ENCODE measurements at places on chromosomes 12 and 14.

- DNase-seq = no peak
- peaks cover 2% of the 10 kb centered on the region for H3K36me3 ChIP-seq
- H3K27me3 ChIP-seq = peaks cover 3% of the 10 kb centered on the region
- peaks cover 3% of the 10 kb centered on the region for H3K4me1 ChIP-seq
- H3K4me3 ChIP-seq = no peak overlapping the region
- no peak overlapping the region for H3K27ac ChIP-seq
These were observed 7.7 kb downstream of the FOS start for GRCh38 chr14:75286313-75286712.

GRCh38 chr12:95506707-95507523 lies 33.0 kb downstream of the METAP2 start:
- H3K27ac ChIP-seq = no peak overlapping the region
- H3K27me3 ChIP-seq = no peaks in the 10 kb centered on the region
- H3K4me1 ChIP-seq = peaks cover 2% of the 10 kb centered on the region
- H3K36me3 ChIP-seq = peaks cover 50% of the 10 kb centered on the region
- H3K4me3 ChIP-seq = no peak overlapping the region

DNA sequence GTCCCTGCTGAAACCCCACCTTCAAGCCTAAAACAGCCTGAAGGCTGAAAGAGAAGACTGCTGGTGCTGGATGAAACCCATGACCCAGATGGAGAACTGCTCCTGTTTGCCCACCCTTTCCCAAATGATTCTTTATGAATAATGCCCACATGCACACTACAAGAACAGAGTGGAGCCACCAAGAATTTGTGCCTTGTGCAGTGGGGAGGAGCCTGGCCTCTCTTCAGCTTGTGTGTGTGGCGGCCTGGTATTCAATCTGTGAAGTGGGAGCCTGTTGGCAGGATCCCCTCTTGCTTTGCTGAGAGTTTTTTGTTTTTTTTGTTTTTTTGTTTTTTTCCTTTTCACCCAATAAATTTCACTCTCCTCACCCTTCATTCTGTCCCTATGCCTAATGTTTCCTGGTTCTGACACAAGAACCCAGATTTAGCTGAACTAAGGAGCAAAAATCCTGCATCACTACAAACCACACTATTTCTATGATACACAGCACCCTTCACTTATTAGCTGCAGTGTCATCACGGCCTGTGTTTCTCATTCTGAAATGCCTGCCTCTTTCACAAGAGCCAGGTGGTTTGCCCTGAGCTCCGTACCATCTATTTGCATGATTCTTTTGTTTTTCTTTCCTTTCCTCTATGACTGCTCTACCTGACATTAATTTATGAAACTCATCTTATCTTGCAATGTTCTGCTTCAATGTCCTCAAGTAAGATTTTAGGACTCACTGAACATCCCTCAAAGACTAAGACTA lies 585.5 kb upstream of the ATXN7L3B start:
- no peak overlapping the region for H3K27ac ChIP-seq
- no peak overlapping the region for H3K4me3 ChIP-seq
- no peak for DNase-seq

GRCh38 chr14:104355101-104356019 lies 217.0 kb downstream of the KIF26A start:
- no peak overlapping the region for H3K27ac ChIP-seq
- no peaks in the 10 kb centered on the region for H3K27me3 ChIP-seq
- no peaks in the 10 kb centered on the region for H3K4me1 ChIP-seq
- no peak for DNase-seq
- H3K4me3 ChIP-seq = no peak overlapping the region

DNA sequence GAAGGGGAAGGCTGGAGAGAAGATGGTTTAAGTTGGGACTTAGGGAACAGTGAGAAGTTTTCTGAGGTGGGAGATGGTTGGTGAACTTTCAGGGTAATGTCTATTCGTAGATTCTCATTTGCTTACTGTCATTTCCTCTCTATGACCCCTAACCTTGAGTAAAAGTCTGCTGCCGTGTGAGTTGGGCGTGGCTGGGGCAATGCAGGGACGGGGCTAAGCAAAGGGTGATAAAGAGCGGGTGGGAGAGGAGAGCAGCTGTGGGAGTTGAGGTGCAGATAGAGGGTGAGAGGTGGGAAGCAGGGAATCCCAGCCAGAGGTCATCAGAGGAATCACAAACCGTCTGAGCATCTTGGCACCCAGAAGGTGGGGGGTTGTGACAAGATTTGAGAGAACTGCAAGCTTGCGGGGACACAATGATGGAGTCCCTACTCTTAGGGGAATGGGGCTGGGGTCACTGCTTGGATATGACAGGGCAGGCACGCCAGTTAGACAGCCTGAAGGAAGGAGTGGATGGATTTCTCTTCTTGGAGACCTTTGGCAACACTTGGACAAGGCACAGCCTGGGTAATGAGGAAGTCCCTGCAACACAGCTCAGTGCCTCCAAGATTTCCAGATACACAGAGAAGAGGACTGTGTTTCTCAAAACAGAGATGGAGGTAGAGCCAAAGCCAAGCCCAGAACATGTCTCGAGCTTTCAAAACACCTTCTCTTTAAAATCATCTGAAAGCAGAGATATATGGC lies 45.9 kb upstream of the CTDSP2 start:
- no peaks in the 10 kb centered on the region for H3K36me3 ChIP-seq
- H3K4me3 ChIP-seq = no peak overlapping the region
- no peaks in the 10 kb centered on the region for H3K27me3 ChIP-seq

DNA sequence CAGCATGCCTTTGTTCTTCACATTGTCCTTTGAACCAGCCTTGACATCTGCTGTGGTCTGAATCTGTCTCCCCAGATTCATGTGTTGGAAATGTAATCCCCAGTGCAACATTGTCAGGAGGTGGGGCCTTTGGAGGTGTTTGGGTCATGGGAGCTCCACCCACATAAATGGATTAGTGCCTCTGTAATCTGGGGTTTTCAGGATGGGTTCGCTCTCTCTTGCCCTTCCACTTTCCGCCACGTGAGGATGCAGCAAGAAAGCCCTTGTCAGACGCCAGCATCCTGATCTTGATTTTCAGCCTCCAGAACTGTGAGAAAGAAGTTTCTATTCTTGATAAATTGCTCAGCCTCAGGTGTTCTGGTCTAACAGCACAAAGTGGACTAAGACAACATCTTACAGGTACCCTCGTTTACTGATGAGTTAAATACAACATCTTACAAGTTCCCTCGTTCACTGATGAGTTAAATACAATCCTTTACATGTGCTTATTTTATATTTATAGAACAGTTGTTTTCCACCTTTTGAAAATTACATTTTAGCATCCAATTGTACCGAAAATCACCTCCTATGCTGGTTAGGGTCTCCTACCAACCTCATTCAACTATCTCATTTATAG lies 54.4 kb upstream of the RIMBP2 start:
- DNase-seq = no peak
- H3K4me1 ChIP-seq = no peaks in the 10 kb centered on the region
- no peaks in the 10 kb centered on the region for H3K36me3 ChIP-seq
- H3K27ac ChIP-seq = no peak overlapping the region

- DNase-seq = no peak
- H3K36me3 ChIP-seq = no peaks in the 10 kb centered on the region
- no peak overlapping the region for H3K27ac ChIP-seq
- no peaks in the 10 kb centered on the region for H3K4me1 ChIP-seq
- no peaks in the 10 kb centered on the region for H3K27me3 ChIP-seq
These were observed 255.9 kb downstream of the SEC23A start for GRCh38 chr14:38847161-38847560.

DNA sequence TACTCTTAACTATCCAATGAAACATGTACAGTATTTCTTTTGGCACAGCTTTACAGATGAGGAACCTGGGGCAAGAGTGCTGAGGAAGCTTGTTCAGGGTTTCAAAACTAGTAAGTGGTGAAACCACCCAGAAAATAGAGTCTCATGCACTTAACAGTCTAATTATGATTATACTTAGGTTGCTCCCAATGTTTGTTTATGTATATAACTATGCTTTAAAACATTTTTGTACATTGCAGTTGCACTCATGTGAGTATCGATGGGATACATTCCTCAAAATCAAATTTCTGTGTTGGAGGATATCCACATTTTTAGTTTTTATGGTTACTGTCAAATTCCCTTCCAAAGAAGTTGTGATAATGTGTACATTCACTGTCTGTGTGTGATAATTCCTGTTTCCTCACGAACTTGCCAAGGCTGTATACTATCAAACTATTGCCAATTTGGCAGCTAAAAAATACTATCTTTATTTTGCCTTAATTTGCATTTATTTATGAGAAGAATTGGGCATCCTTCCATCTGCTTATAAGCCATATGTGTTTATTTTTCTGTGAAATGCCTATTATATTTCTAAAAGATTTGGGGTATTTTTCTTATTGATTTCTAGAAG lies 143.9 kb upstream of the SSTR1 start:
- H3K36me3 ChIP-seq = no peaks in the 10 kb centered on the region
- H3K4me3 ChIP-seq = no peak overlapping the region
- no peaks in the 10 kb centered on the region for H3K4me1 ChIP-seq
- DNase-seq = no peak

- DNase-seq = no peak
- no peaks in the 10 kb centered on the region for H3K27me3 ChIP-seq
- no peaks in the 10 kb centered on the region for H3K36me3 ChIP-seq
- H3K4me1 ChIP-seq = no peaks in the 10 kb centered on the region
- H3K27ac ChIP-seq = no peak overlapping the region
These were observed 28.9 kb downstream of the PNN start for GRCh38 chr14:39203659-39204606.

GRCh38 chr12:25404955-25405354 lies 148.1 kb downstream of the LMNTD1 start:
- DNase-seq = no peak
- no peak overlapping the region for H3K4me3 ChIP-seq
- H3K4me1 ChIP-seq = no peaks in the 10 kb centered on the region
- no peaks in the 10 kb centered on the region for H3K36me3 ChIP-seq

GRCh38 chr12:3010214-3010930 lies 51.2 kb downstream of the TEAD4 start:
- H3K27ac ChIP-seq = no peak overlapping the region
- peaks cover 3% of the 10 kb centered on the region for H3K4me1 ChIP-seq
- H3K27me3 ChIP-seq = no peaks in the 10 kb centered on the region
- no peak overlapping the region for H3K4me3 ChIP-seq

DNA sequence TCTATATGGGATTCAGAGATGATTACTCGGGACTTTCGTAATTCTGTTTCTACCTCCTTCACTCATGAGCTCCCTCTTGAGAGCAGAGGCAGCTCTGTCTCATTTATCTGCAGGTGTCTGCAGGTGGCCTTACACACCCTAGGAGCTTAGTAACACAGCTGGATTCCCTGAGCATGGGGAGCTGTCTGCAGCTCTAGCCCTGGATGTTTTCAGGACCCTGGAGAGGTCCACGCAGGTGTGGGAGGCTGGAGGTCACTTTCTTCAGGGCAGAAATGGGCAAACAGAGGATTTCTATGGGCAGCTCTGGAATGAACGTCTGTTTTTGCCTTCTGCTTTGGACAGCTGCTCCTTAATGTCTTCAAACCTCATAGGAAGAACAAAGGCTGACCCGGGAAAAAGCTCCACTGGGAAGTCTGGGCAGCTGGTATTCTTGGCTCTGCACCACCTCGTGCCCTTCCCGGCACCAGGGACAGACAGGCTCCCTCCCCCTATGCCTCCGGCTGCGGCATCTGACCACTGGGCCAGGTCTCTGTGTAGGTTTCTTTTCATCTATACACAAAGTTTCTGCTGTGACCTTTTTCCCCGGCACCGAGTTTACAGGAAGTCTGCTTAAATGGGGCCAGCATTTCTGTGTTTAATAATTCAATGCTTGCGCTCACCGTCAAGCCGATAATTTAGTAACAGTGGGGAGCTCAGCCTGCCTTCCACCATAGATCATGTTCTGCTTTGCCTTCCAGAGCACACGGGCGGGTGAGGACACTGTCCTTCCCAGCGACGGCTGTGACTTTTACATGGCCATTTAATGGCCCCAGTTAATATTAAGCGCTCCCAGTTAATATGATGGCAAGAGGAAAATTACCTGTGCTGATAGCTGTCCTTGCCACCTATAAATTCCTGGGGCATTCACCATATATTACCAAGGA lies 320.2 kb upstream of the SFSWAP start:
- H3K36me3 ChIP-seq = no peaks in the 10 kb centered on the region
- no peaks in the 10 kb centered on the region for H3K27me3 ChIP-seq
- H3K4me3 ChIP-seq = no peak overlapping the region
- no peak overlapping the region for H3K27ac ChIP-seq
- no peak for DNase-seq

DNA sequence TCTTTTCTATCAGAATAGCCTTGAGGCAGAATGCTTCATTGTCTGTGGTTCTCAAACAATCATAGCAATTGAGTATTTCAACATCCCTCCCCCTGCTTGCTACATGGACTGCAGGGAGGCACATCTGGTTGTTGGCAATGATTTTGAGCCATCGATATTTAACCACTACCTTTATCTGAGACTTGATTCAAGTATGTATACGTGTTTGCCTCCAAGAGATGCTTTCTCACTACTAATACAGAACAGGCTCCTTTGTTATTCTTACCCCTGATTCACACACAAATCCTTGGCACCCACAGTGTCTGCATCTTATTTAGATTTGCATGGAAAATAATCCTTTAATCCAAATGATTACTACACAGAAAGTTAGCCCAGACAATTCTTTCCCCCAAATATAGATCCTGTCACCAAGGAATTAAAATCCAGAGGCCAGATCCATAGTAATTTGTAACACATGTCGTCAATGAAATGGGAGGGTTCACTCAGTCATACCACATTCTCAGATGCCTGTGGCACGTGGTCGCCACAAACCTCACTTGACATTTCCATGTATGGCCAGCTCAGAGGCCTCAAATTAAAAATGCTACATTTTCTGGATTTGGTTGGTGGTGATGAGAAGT lies 199.3 kb downstream of the ITPR2 start:
- no peaks in the 10 kb centered on the region for H3K36me3 ChIP-seq
- DNase-seq = peak; percentile 75
- no peak overlapping the region for H3K4me3 ChIP-seq
- no peak overlapping the region for H3K27ac ChIP-seq
- H3K27me3 ChIP-seq = no peaks in the 10 kb centered on the region

DNA sequence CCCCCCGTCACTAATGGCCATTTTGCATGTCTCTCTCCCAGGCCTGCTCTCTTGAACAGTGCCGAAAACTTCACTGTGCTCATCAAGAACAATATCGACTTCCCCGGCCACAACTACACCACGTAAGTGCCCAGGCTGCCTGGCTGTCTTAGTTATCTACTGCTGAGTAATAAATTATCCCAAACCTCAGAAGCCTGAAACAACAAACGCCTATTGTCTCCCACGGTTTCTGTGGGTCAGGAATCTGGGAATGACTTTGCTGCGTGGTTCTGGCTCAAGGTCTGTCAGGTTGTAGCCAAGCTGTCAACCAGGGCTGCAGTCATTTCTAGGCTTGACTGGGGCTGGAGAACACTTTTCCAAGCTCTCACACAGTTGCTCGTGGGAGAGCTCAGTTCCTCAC lies 32.6 kb downstream of the P2RX7 start:
- no peak for DNase-seq
- H3K27me3 ChIP-seq = peaks cover 9% of the 10 kb centered on the region
- H3K4me3 ChIP-seq = no peak overlapping the region
- H3K36me3 ChIP-seq = no peaks in the 10 kb centered on the region
- H3K27ac ChIP-seq = no peak overlapping the region

GRCh38 chr12:64918344-64918743 lies 93.9 kb downstream of the TBC1D30 start:
- H3K4me3 ChIP-seq = no peak overlapping the region
- no peaks in the 10 kb centered on the region for H3K4me1 ChIP-seq
- DNase-seq = no peak
- no peaks in the 10 kb centered on the region for H3K36me3 ChIP-seq
- H3K27me3 ChIP-seq = peaks cover 26% of the 10 kb centered on the region

Data from IMR-90 (cell line).